ENCODE measurements at places on chromosomes 7 and 10.

- DNase-seq = no peak
Measured at GRCh38 chr7:149615690-149616270, 118.2 kb upstream of the ZNF746 start.

DNA sequence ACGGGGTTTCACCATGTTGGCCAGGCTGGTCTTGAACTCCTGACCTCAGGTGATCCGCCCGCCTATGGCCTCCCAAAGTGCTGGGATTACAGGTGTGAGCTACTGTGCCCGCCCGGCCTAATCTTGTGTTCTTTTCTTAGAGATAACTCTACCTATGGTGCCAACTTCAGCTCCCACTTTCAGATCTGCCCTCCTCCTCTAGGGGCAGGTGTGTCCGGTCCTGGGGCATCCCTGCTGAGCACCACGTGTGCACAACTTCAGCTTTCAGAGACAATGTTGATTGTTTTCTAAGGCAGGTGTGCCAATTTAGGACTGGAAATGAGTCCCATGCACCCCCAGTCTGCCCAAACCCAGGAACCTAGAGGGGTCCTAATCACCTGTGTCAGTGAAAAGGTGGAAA, 18.5 kb upstream of the FXYD4 start:
- DNase-seq = no peak

DNA sequence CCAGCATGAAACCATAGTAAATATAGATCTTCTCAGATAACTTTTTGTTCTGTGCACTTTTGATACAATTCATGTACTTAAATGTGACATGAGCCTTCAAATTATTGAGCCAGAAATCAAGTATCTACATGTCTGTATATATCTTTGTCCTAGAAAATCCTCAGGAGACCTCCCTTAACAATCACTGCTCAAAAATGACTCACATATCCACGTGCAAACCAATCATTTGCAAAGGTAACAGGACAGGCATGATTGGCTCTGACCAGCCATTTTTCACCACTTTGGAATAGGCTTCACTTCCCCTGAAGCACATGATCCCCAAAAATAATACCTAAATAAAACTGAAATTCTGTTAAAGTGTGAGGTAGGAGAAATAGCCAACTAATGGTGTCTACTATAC, 902.5 kb downstream of the PCDH15 start:
- no peak for DNase-seq

- no peak for DNase-seq
Measured at GRCh38 chr10:126256864-126257263, 131.4 kb downstream of the ADAM12 start.

GRCh38 chr10:31650010-31650409, 278.6 kb downstream of the ARHGAP12 start:
- DNase-seq = no peak

- no peak for DNase-seq
Measured at GRCh38 chr10:63253040-63253439, 119.9 kb downstream of the NRBF2 start.

DNA sequence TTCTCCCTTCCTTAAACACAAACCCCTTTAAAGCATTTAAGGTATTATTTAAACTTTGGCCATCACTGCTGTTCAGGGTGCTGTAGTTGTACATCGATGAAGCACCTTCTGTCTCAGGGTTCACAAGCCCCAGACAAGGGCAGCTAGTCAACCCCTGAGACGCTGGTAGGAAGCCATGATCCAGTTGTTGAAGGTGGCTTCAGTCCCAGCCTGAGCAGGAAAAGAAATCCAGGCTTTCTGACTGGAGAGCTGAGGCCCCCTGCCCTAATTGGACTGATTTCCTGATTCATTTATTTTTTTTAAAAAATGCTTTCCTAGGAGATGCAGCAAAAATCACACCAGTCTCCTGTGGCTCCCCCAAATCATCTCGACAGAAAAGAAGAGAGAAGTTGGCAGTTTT, 15.8 kb downstream of the CPA1 start:
- no peak for DNase-seq

DNA sequence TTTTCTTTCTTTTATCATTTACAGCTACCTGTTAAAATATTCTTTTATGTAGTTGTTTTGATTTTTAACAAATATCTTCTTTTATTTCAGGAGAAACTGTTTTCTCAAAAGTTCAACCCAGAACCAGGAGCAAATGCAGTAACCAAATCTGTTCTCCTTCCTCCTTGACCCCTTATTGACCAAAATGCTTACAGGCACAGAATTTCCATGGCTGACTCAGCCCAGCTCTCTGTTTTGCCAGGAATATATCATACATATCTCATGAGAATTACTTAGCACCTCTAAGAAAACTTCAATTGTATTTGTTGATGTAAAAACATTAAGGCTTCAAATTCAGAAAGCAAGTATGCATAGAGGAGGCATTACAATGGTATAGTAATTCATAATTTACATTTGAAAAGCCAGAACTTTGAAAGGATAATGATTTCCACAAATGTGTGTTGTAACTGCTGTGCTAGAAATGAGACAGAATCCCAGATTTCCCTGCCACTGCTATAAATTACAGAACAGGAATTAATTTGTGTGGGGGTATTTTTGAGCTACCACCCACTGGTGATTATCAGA, 2.2 kb downstream of the GSAP start:
- no peak for DNase-seq

DNA sequence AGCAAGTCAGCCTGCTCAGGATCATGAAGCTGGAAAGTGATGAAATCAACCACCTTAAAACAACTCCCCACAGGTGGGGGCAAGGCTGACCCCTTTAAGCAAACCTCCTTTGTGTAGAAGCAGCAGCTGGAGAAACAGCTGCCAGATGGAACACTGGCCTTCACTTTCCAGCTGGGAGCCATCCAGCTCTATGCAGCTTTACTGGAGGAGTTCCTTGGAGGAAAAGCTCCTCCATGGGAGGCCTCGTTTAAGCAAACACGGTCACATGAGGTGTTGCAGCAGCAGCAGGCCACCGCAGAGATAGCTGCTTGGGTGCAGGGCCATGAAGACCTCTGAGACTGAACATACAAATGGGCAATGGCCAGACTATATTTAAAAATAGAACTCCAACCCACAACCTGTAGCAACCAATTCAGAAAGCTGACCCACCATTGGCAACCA, 13.0 kb upstream of the DLG5 start:
- DNase-seq = no peak

DNA sequence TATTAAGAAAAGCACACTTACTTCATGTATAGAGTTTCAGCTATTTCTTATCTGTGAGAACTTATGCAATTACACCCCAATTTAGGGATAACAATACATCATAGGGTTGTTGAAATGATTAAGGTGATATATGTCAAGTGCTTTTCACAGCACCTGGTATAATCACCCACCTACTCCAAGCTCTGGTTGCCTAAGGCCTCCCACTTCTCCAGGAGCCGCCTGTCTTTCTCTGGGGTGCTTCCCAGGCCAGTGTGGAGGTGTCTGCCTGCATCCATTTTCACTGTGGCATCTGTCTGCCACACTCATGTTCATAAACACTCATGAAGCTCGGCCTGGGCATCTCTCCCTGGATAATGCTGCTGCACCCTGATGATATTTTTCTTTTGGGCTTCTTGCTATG, 250.3 kb downstream of the STK31 start:
- no peak for DNase-seq

- DNase-seq = no peak
Measured at GRCh38 chr10:718143-718700, 28.8 kb upstream of the DIP2C start.

- DNase-seq = no peak
Measured at GRCh38 chr7:128906766-128907559, 3.5 kb downstream of the KCP start.

DNA sequence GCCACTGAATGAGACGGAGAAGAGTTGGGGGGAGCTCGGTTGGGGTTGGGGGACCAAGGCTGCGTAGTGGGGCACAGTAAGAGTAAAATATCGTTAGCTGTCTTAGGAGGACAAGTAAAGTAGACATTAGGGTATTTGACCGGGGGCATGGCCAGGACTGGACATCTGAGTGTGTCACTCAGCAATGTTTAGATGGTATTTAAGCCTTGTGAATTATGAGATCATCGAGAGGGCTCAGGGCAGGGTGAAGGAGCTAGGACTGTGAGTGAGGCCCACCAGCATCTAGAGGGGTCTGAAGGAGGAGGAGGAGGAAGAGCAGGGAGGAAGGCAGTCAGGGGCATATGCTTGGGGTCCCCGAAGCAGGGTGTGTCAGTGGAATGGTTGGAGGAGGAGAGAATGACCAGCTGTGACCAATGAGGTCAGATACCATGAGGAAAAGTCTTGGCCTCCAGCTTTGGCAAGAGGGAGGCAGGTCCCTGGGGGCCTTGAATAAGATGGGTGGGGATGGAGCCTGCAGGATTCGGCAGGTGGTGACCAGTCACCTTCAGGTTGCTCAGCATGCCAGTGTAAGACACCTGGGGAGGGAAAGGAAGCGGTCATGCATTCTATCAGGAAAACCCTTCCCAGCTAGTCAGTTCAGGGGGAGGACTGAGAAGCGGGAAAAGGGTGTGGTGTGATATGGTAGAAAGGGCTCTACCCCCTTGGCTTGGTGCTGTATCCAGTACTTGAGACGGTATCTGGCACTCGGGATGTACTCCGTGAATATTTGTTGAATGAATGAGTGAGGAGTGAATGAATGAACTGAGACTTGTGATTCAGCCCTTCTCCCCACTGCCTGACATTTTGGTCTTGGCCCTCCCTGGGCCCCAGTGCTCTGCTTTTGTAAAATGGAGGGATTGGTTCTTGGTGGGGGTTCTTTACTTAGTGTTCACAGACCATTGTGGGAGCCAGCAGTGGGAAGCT, 34.8 kb upstream of the SH2D4B start:
- no peak for DNase-seq

DNA sequence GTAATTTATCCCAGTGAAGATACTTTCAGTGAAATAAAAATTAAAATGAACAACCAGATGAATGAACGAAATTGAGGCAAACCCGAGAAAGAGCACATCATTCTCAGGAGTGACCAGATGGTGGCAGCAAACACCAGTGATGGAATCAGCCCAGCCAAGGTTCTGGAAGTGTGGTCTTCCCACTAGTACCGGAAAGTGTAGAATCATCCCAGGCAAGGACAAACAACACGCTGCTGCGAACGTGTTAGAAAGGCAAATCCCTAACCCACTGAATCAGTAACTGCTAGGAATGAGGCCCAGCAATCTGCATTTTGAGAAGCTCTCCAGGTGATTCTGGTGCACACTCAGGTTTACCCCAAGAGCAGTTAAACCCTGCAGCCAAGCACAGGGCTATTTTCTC, 15.5 kb upstream of the SLC18A3 start:
- DNase-seq = no peak

GRCh38 chr7:8134089-8134733, 127.8 kb downstream of the ICA1 start:
- DNase-seq = no peak

DNA sequence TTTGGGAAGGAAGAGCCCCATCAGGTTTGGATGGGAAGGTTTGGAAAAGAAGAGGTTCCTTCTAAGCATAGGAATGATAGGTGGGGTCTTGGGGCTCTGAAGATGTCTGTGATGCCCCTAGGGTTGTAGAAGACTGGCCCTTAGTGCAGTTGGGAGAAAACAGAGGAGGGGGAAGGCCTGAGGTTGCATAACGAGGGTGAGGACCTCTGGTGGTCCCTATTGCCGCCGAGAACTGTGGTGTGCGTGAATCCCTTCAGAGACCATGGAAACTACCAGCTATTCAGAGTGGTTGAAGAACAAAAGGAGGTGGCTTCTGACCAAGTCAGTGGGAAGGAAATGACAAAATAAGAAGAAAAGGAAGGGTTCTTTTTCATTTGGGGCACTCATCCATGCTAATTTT, 3.1 kb upstream of the PKD2L1 start:
- no peak for DNase-seq

DNA sequence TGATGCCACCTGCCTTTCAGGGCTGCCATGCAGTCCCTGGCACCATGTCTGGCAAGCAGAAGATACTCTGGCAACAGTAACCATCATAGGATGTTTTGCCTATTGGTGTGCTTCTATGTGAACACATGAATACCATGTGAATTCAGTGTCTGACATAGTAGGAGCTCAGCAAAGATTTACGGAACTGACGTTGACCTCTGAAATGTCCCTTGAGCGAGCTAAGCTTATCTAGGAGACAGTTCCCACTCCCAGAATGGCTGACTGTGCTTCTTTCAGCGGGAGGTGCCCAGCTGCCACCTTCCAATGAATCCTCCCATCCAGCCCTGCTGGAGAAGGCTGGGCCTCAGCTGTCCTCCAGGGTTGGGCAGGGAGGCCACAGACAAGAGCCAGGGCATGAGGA, 71.2 kb upstream of the LRRC18 start:
- DNase-seq = no peak

GRCh38 chr10:79203833-79204232, 135.1 kb downstream of the ZMIZ1 start:
- DNase-seq = no peak

DNA sequence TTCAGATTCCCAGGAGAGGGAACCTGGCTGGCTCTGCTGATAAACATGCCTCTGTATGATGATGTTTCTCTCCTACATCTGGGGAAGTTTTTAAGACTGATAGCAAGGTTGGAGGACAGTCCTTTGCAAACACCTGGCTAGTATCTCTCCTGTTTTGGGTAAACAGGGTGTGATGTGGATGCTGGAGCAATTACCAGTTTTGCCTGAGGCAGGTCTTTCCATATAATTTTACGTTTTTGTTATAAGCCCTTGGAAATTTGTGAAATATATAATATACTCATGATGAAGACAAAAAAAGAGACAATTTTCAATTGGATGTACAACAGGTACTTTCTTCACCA, 138.6 kb downstream of the ADAM22 start:
- DNase-seq = no peak

DNA sequence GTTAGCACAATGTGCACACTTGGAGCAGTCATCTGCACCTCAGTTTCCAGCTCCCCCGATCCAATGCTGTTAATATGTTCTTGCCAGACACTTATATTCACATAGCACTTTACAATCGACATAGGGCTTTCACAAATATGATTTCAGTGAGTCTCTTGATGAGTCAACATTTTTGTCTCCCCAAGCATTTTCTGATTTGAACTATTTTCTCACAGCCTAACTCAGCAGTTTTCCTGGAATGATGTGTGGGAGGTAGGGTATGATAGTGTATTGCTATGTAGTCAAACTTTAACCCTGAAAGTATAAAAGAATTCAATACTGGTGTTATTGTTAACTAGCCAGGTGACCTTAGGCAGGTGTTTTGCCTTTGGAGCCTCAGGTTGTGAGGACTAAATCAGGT, 82.5 kb upstream of the LRGUK start:
- no peak for DNase-seq
